Activated CD4-positive, alpha-beta T cell treated with anti-CD3 and anti-CD28 coated beads, Interleukin-2, Interleukin-6, amounts not matched to agents 100 ng/mL and 50 ng/mL, durations not matched to agents 16 hours and 8 hours (primary cell): ENCODE measurements at places on chromosomes 2 and 18.

DNA sequence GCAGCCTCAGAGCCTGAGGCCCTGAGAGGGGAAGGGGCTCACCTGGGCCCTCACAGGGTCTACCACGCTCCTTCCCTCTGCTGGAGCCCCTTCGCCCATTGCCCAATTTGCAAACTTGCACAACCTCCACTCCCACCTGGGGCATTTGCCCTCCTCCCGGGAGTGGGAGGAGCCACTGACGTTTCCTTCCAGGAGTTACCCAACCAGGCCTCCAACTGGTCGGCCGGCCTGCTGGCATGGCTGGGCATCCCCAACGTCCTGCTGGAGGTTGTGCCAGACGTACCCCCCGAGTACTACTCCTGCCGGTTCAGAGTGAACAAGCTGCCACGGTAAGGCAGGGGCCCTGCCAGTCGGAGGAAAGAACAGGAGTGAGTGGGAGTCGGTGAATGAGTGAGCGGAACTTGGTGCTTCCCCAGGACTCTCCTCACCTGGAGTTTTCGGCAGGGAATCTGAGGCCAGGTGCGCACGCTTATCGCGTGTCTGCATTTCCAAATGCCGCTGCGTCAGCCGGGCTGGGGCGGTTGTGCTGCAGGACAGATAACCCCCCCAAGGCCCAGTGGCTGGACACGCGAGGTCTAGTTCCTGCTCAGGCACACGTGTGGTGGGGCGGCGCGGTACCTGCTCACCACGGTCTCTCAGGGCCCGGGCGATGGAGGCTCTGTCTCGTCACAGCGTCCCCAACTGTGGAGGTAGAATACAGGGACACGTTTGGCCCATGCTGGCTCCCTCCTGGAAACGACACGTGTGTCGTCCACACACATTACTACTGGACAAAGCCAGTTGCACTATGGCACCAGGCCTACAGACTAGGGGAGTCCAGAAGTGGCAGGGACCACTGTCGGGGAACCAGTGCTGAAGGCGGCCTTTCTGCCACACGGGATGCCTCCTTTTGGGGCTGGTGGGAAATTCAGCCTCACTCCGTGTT, 11.7 kb downstream of the ANO7 start:
- no peak for DNase-seq

- no peak for DNase-seq
Observed at GRCh38 chr2:163665817-163666216, 70.0 kb downstream of the FIGN start.

DNA sequence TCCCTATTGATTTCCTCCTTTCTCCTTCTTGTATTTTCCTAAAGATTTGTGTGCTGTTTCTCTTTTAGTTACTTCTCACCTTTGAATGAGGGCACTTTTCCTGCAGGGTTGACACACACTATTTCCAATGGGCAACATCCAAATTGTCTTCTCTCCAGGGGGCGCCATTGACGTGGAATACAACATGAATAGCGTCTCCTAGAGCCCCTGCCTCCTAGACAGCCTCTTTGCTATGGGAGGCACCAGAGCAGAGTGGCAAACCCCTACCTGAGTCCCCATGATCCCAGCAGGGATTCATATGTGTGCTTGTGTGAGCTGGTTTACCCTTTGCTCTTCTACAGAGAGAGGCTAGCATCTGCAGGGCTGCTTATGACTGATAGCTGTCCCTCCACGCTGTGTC, 61.3 kb upstream of the ITSN2 start:
- peak; percentile 73 for DNase-seq

DNA sequence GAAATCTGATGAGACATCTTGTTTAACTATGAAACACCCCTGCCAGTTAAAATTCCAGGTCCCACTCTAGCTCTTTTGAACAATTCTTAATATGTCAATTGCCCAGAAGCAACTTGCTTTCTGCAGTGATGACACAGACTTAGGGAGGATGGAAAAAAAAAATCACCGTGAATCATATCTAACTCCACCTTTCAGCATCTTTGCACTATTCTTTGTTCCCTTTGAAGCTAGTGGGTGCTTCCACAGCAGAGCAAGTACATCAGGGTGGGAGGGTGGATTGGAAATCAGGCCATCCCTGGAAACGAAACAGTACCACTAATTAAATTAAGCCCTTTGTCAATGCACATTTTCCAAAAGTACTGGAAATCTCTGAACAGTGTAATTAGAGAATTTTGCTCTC, 324.3 kb upstream of the MEIS1 start:
- no peak for DNase-seq

- DNase-seq = peak; percentile 48
Observed at GRCh38 chr18:13136056-13136903, 82.3 kb upstream of the LDLRAD4 start.

DNA sequence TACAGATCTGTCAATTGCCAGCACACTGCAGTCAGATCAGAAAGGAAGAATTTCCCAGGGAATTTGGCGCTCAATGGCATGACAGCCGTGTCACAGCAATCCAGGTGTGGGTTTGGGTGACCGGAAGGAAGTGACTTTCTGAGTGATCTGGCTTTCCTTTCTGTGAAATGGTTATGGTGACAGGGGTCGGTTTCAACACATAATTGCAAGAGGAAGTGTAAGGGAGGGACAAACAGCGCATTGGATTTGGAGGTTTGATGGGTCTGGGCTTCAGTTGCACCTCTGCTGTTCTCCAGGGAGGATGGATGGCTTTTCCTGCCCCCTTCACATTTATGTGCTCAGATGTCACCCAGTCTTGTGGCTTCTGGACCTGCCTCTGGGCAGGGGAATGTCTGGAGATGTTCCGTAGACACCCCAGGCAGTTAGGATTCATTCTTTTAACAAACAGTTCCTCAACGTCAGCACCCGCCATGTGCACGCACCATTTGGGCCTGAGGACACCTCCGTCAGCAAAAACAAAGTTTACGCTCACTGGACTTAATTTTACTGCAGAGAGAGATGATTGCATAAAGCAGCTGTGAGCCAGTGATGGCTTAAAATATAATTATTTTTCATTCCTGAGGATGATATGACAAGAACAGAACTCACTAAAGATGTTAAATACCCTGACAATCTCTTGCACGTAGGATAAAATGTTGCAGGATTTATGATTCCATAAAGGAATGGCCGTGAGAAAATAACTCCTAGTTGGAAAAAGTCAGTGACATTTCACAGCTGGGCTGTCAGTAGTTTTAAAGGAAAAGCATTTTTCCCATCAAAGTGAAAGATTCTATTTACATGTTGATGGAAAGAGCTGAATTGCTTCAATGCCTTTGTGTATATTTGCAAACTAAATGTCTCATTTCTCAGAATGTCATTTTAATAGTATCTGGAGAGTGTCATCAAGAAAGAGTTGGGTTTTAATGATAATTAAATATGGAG, 36.9 kb downstream of the MBP start:
- peak; percentile 26 for DNase-seq

- DNase-seq = no peak
Observed at GRCh38 chr18:25279961-25280360, 72.0 kb downstream of the ZNF521 start.

GRCh38 chr18:40360558-40360957, 1594.5 kb upstream of the PIK3C3 start:
- DNase-seq = no peak

GRCh38 chr2:181170256-181170655, 189.9 kb downstream of the UBE2E3 start:
- DNase-seq = no peak

DNA sequence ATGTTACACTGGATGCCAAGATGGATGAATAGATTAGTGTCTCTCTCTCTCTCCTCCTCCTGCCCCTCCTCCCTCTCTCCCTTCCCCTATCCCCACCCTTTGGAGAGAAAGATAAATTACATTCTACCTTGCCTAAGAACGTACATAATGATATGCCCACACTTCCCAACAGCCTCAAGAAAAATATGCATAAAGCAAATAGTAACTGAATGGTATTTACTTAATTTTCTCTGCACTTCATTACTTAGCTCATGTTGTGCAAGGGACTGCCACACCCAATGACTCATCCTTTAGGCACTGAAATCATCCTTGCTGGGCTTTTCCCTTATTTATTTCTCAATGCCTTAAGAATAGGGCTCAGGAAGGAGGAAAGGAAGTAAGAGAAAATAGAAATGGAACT, 137.3 kb upstream of the PID1 start:
- DNase-seq = no peak

DNA sequence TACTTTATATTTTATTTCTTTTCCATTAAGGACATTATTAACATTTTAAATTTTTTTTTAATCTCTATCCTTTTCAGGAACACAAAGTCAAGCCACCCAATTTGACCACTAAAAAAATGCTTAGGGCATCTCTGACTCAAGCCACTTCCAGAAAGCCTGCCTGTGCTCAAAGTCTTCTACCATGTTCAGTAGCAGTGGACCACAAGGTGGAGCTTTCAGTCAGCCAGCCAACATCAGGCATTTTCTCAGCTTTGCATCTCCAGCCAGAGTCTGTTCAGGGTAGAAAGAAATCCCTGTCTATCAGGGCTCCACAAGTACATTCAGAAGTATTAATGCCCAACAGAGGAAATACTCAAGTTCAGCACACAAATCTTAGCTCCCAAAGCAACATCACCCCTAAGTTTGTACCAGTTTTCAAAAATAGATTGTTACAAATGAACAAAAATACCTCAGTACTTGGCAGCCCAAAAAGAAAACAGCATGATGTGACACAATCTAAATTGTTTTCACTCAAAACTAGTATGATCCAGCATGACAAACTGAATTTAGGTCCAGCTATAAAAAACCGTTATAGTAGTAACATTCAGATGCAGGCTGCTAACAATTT, 37.6 kb downstream of the C18orf63 start:
- peak; percentile 50 for DNase-seq

- no peak for DNase-seq
Observed at GRCh38 chr2:48112911-48113680, 206.8 kb upstream of the FBXO11 start.

DNA sequence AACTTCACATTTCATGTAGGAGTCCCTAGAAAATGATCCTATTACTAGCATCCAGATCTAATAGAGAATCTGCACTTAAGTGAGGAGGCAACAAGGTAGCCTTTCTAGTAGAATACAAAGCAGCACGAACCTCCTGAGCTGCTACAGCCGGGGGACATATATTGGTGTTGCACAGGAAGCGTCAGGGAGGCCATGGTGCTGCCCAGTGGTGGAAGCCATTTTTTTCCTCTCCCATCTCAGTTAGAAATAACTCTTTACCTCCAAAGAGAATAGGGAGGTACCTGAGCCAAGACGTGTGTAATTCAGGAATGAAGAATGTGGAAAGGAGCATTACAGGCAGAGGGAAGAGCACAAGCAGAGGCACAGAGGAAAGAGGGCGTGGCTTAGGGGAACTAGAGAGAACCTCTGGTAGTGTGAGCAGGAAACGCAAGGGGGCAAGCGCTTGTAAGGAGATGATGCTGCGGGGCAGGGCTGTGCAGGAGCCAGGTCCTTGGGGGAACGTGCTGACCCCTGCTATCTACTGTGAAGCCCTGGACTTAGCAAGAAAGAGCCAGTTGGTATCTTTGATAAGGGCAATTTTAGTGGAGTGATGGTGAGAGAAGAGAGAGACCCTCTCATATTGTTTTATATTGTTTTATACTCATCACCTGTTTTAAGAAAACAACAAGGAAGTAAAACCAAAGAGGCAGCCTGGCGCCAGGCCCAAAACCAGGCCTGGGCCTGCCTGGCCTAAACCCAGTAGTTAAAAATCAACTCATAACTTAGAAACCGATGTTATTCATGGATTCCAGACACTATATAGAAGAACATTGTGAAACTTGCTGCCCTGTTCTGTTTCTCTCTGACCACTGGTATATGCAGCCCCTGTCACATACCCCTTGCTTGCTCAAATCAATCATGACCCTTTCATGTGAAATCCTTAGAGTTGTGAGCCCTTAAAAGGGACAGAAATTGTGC, 50.0 kb upstream of the TTC39C start:
- peak; percentile 48 for DNase-seq

- DNase-seq = no peak
Observed at GRCh38 chr2:98436734-98437133, 7.9 kb upstream of the INPP4A start.

DNA sequence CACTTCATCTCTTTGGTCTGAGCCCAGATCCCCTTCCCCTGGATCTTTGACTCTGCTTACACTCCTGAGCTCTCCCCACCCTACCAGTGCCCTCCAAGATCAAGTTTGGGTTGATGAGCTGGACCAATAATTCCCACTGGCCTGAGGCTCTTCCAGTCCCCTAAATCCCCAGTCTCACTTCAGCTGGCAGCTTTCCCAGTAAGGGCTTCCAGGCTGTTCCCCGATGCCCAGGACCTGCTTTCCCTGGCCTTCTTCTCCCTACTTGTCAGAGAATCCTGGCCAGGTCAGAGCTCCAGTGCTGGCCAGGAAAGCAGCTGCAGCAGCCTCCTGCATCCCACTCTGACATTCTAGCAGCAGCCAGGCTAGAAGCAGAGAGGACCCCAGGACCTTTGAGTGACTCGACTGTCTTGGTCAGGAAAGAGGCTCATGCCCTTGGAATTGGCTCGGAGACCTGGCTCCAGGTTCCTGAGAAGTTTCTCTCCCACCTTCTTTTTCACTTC, 3.5 kb downstream of the WNT6 start:
- DNase-seq = no peak

DNA sequence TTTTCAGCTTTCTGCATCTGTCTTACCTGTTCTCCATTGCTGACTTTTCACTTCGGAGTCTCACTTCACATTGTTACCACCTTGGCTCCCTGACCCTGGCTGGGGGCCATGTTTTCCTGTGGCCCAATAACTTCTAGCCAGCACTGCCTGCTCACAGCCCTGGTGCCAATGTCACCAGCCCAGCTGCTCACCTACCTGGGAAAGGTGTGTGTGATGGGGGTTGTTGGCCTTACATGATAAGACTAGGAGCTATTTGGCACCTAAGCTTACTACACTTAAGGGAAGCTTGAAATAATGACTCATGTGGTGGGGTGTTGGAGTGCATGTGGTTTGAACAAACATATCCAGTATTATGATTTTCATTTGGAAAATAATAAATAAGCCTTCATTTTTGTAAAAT, 37.5 kb upstream of the PGAP1 start:
- no peak for DNase-seq

DNA sequence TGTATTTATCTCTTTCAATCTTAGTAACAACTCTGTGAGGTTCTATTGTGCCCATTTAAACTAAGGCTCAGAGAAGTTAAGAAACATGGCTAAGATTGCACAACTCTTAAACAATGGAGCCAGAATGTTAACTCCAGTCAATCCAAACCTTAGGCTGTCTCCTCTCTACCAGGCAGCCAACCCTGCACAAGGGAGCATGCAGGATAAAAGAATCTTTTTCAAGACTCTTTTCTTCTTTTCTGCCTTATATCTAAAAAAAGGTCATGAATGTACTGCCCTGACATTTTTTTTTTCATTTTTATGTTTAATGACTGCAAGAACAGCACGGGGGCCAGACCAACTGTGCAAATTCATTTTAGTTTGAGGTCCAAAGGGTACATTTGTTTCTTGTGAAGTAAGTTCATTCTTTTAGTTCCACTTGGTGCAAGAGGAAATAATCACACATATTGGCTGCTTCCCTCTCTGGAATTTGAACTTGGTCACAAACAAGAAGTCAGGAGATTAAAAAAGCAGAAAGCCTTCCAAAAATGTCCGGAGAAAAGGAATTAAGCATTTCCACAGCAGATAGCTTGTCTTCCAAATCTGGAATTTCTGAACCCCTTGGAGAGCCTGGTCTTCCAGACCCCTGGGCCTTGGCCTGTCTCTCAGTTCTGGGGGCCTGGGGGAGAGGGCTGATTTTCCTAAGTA, 96.0 kb upstream of the RIOK3 start:
- no peak for DNase-seq

- DNase-seq = no peak
Observed at GRCh38 chr2:47079515-47080412, 75.3 kb downstream of the STPG4 start.

GRCh38 chr18:37948471-37948870, 382.9 kb upstream of the CELF4 start:
- DNase-seq = no peak
